ENCODE measurements at places on chromosomes 6 and 20.

DNA sequence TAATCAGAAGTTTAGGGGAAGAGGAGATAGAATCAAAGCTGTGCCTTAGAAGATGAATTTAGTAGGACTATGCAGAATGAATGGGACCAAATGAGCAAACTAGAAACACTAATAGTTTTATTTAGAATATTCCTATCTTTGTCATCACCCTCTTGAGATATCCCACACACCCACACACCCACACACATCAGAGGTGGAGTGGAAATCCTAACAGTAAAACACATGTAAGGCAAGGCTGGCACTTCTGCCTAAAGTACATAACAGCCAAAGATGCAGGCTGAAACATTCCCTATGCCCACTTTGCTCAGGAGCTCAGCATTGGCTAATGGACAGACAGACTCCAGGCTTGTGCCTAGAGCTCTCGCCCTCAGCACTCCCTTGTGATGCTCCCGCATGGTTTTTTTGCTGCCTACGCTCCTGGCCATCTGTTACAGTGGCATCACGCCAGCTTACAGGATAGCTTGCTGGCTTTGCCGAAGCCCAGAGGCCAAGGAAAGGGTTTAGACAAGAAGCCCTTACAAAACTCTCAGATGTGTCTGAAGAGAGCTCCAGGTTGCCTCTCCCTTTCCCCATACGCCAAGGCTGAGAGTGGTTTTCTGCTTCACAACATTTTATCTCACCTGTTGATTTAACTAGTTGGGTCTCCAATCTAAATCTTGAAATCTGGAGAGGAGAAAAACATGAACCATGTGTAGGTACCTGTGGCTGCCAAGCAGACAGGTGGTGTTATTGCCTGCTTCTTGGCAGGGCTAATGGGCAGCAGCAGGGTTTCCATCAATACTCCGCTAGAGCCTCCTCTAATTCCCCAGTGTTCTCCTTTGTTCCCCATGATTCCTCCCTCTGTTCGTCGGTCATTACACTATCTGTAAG lies 282.6 kb upstream of the ID4 start:
- no peak for DNase-seq

GRCh38 chr20:52004715-52005114 lies 186.9 kb downstream of the ZFP64 start:
- DNase-seq: no peak

DNA sequence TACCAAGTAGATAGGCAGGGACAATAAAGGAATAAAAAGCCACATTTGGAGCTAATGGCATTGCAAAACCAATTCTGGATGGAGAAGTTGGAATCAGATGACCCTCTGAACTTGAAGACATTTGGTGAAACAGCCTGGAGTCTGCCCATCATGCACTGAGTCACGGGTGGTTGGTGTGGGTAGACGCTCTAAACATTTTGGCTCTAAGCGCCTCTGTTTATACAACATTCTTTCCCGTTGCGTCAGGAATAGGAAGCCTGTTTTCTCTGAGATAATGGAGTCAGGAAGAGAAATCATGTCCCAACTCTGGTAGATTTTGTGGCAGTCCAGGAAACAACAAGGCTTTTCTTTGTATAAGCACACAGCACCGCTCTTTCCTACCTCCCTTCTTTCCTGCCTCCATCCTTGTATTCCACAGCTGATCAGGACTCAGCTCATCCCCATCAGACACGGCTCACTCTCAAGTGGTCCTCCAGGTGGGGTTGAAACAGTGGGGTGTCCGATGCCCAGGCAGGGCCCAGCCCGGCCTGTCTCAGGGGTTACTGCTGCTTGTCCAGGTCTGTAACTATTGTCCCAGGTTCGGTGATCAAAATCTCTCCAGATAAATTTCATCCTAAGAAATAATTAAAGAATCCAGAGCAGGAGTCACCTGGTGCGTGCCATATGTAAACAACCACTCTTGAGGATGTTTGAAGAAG lies 12.1 kb upstream of the RAMACL start:
- no peak for DNase-seq

- DNase-seq: no peak
These were observed 140.5 kb downstream of the CCDC170 start for GRCh38 chr6:151634336-151634720.

DNA sequence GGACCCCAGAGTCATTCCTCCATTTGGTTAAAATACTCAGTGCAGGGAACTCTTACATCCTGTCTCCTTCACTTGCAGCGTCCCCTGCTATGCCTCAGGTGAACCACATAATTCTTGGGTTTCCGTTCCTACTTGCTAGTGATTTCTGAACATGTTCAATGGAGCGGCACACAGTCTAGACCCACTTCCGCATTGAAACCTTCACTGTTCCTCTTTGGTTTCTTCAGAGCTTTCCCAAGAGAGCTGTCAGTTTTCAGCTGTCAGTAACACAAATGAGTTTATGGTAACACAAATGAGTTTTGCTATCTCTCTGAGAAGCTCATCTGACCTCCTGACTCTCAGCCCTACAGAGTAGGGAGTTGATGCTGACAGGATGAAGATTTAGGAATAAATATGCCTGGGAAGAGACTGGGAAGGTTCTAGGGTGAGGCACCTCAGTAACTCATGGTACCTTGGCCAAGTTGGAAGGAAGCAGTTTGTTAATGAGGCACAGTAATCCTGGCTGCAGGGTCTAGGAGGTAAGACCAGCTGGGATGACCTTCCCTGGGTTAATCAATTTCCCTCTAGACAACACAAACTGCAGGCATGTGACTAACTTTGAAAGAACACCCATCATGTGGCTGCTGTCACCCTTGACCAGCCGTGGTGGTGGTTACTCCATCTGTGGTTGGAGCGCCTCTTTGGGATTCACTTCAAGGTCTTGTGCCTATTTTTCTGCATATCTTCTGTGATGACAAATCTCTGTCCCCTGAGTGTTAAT lies 5.4 kb downstream of the SYS1 start:
- DNase-seq: peak; percentile 58

- DNase-seq: no peak
These were observed 153.5 kb downstream of the EYA4 start for GRCh38 chr6:133394630-133395029.

DNA sequence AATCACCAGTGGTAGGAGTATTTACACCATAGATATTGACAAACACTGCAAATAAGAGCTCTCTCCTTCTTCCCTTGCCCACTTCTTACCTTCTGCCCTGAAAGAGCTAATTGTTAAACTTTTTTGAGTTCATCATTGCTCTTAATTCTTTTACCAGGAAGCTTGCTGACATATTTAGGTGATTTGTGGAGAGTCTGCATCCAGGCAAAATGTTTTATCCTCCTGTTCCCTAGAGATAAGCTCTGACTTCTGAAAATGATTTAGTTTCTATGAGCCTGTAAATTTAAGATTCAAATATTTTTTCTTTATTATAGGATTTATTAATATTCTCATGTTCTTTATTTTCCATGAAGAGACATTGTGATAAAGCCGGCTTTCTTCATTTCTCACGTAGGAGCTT lies 81.5 kb downstream of the ADGRB3 start:
- DNase-seq: no peak

- no peak for DNase-seq
These were observed 31.6 kb downstream of the AHI1 start for GRCh38 chr6:135465903-135466302.

GRCh38 chr20:54004445-54004844 lies 65.9 kb downstream of the BCAS1 start:
- DNase-seq: no peak

GRCh38 chr6:85463621-85464259 lies 13.9 kb downstream of the NT5E start:
- DNase-seq: no peak

- peak; percentile 81 for DNase-seq
These were observed 657 bp downstream of the RALY start for GRCh38 chr20:33994222-33994913.

DNA sequence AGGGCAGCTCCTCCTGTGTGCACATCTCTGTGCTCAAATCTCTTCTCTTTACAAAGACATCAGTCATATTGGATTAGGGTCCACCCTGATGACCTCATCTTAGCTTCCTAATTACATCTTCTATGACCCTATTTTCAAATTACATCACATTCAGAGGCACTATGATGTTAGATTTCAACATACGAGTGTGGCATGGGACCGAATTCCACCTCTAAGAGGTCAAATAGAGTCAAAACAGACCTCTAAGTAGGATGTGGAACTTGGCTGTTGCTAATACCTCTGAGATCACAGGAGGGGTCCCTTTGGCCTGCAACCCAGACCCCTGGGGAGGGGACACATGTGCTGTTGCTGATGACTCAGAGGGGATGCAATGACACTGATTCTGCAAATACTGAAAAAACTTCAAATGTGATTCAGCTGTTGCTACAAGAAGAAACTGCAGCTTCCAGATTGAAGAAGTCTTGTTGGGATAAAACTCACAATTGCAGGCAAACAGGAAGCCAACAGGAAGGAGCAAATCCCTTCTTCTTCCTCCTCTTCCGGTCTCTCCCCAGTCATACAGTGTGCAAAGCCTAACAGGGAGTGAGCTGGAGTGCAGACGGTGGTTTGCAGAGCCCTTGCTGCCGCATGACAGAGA lies 216.2 kb downstream of the MYLK4 start:
- DNase-seq: no peak

DNA sequence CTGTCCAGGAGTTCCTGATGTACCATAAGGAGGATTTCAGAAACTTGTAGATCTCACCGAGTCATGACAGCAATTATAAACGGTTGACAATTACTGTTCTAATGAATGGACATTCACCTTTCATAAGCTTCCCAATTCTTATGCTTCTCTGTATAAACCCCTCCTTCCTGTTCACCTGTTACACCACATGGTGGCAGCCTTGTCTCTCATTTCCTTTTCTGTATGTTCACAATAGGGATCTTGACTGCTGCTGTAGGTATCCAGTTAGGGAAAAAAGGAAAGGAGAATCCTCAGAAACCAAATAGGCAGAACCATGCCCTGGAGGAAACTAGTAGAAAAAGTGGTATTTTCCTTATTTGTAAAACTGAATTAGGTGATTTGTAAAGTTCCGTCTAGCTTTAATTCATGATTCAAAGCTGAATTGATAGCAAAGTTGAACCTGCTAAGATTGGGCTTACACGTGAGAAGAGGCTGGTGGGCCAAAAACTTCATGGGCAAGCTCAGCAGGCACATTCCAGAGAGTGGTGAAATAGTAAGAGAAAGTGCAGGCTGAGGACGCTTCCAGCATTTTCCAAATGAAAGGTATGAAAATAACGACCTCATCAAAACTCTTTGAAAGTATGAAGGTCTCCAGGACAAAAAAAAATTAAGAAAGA lies 29.0 kb upstream of the TBPL1 start:
- peak; percentile 72 for DNase-seq

DNA sequence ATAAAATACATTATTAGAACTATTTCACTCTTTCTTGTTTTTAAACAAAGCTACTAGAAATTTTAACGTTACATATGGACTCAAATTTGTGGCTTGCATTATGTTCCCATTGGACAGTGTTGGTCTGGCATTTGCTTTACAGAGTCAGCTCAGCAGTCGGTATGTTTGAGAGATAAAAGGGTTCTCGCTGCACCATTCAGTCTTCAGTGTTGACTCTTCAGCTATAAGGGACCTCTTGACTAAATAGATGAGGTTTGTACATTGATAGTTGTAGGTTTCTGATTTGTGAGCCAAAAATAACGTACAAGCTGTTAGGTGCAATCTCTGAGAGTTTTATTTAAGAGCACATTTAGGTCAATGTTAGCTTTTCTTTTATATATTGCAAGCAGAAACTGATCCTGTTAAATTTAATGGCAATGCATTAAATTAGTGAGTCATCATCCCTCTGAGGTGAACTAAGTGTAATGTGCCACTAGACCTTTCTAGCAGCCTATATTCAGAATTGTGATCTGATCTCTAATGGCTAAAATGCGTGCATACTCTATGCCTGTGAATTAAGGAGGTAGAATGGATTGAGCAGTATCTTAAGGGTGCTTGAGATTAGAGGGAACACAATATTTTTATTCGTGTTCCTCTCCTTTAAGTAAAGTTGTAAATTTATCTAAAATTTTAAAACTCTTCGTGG lies 485.6 kb upstream of the SYNCRIP start:
- no peak for DNase-seq

DNA sequence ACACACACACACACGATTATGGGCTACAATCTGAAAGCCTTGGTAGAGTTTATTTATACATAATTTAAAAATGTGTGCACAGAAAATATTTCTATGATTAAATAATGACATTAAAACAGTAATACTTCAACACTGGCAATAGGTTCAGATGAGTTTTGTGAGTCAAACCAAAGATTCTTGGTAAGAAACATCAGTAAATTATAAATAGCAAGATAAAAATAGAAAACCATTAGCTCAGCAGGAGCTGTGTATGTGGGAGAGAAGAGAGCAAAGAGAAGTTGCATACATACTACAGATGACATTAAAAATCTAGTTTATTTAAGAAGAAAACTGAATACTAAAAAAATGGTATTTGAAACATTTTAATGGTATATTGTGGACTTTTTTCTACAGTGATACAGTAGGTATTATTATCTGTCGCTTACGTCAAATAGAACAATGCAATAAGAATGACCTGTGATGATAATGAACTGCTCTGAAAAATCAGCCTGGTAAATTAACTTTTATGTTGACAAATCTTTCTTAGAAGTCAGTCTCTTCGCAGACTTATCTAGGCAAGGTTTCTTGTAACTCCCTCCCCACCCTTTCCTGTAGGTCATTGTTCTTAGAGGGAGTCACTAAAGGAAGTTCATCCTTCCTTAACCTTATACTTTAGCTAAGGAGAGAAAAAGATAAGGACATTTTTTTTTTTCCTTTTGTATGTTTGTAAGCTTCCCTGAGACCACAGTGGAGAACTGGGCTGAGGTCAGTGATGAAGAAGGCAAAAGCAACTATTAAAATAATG lies 149.3 kb downstream of the GJA1 start:
- DNase-seq: no peak

DNA sequence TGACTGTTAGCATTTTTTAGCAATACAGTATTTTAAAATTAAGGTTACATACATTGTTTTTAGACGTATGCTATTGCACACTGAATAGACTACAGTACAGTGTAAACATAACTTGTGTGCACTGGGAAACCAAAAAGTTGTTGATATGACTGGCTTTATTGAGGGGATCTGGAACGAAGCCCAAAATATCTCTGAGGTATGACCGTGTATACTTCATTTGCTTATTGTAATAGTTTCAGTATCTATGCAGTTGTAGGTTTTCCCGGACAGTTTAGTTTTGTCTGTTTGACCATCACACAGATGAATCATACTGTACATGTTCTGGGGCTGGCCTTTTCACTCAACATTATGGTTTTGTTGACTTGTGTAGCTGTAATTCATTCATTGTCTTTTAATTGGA lies 6.9 kb upstream of the ZBTB12 start:
- DNase-seq: no peak

- no peak for DNase-seq
These were observed 40.3 kb downstream of the PLCG1 start for GRCh38 chr20:41177636-41178035.

DNA sequence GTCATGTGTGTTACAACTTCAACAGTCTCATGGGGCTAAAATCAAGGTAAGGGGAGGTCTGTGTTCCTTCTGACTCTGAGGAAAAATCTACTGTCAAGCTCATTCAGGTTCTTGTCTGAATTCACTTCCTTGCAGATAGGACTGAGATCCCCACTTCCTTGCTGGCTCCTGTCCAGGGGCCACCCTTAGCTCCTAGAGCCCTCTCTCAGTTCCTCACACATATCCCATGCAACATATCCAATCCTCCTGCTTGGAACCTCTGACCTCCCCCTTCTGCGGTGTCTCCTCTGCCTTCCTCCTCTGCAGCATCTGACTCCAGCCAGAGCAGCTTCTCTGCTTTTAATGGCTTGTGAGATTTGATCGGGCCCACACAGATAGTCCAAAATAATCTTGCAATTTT lies 27.1 kb upstream of the MICB start:
- DNase-seq: no peak

- no peak for DNase-seq
These were observed 17.8 kb upstream of the AAR2 start for GRCh38 chr20:36218380-36219064.

All from CD4-positive, alpha-beta T cell treated with Interleukin-21 for 1 hour (primary cell).